ENCODE measurements at places on chromosomes 2 and 18. TPM values are rescaled to one million over a fixed set of nuclear protein-coding genes. Genes with fewer than 3 reads are reported as not detected.

DNA sequence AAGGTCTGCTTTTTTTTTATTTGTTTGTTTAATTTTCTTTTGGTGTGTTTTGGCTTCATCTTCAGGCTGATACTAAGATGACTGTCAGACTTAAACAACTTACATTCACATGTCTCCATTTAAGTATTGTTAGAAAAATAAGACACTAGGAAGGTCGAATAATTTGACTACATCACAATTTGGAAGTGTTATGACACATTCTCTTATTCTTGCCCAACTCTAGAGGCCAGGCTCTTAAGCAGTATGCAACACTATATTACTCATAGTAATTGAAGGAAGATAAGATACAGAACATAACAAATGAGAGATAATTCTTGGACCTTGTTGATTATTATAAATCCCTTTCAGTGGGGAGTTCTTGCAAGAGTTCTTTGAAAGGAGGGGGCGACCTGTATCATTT, 295.3 kb upstream of the COL3A1 start:
- no peak for ATAC-seq

DNA sequence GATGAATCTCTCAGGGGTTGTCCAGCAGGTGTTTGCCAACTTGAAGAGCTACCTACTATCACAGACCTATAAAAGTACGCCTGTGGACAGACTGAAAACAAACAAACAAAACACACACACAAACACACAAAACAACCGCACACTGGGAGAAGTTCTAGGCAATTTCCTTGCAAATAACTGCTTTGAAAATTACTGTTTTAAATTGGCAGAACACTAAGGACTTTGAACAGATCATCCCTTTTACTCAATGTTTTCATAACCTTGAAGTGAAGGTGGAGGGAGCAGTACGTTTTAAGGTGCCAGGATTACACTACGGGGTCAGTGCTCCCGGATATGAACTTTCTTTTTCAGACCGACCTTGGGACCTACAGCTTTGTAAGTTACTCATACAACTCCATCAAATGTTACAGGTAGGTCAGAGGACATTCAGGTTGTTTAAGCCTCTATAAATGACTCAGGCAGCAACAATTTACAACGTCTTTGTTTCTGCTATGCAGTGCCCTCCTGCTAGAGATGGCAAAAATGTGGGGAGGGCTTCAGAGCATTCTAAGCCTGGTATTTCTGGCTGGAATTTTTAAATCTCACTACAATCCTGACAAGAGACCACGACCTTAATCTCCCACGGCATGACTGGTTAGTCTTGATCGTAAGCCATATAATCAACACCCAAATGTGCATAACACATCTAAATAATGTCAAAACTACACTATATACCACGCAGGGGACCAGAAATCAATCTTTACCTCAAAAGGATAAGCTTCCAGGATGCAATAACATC, 1.4 kb upstream of the SLC20A1 start:
- no peak for ATAC-seq

DNA sequence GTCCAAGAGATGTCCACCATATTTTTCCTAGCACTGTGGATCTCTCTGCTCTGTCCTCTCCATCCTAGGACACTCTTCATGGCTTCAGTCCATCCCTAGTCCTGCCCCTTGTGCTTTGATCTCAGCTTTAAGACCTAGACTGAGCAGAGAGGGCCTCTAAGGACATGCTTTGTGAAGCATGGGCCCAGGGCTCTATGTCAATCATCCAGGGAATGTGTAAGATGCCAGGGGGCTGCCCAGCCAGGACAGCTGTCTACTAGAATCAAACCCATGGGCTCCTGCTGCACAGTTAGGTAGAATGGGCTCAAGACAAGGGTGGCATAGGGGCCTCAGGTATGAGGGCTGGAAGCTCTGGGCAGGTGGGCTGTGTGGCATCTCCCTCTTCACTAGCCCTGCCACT, 24.9 kb downstream of the TET3 start:
- ATAC-seq = no peak

DNA sequence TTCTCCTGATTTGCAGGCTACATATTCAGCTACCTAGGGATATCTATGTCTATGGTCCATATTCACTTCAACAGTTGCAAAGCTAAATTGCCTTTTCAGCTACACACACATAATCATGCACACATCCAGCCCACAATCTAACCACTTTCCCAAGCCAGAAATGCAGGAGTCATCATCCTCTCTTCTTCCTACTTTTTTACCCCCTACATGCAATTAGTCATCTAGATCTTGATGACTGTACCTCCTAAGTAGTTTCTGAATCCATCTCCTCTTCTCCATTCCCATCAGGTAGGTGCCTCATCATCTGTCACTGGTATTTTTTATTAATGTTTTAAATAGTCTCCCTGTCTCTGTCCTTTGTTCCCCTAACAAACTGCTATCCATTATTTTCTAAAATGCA, 23.7 kb upstream of the SPRED2 start:
- ATAC-seq = peak; percentile 53

DNA sequence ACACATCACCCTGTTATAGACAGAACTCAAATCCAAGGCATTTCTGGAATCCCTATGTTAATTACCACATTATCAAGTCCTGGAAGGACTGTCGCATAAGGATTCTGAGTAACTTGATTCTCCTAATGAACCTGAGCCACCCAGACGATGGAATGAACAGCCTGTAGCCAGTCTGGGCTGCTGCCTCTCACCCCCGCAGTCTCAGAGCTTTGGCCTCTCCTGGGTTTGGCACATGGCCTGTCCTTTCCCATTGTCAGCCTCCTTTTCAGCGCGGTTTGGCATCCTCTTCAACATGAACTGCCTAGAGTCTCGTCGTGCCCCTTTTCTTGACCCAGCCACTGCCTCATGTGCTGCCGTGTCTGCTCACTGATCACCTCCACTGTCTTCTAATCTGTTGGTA, 147.6 kb downstream of the SLC8A1 start:
- no peak for ATAC-seq

GRCh38 chr2:17470855-17471641, 47.2 kb downstream of the RAD51AP2 start:
- ATAC-seq = no peak

DNA sequence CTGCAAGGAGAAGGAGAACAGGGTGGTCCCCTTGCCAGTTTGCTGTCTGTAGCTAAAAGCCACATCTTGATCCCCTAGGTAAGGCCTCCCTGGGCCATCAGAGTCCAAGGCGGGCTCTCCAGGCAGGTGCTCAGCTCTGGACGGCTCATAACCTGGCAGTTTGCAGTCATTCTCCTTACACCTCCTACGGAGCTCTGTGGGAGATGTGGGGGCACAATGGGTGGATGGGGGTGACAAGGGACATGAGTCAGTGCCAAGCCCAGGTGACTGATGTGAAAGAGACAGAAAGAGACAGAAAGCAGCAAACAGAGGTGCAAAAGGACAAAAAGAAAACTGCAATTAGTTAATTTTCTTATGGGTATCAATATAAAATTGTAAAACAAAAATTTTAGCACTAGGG, 120.6 kb upstream of the ZBTB14 start:
- ATAC-seq = no peak

DNA sequence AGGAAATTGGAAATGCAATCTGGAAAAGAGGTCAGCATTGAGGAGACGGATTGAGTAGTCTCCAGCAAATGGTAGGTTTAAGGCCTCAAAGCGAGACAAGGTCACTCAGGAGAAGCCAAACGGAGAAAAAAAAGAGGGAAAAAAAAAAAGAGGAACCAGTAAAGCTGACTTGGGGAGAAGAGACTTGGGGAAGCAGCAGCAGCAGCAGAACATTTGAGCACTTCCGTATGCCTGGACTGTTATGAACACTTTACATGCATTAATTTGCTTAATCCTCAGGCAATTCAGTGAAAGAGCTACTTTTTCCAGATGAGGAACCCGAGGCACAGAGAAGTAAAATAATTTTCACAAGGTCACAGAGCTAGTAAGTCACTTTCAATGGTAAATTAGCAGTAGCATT, 81.3 kb downstream of the OSBPL6 start:
- ATAC-seq = no peak

- peak; percentile 61 for ATAC-seq
These were observed 918 bp upstream of the NABP1 start for GRCh38 chr2:191676790-191677645.

- no peak for ATAC-seq
These were observed 11.4 kb upstream of the PER2 start for GRCh38 chr2:238299803-238300202.

DNA sequence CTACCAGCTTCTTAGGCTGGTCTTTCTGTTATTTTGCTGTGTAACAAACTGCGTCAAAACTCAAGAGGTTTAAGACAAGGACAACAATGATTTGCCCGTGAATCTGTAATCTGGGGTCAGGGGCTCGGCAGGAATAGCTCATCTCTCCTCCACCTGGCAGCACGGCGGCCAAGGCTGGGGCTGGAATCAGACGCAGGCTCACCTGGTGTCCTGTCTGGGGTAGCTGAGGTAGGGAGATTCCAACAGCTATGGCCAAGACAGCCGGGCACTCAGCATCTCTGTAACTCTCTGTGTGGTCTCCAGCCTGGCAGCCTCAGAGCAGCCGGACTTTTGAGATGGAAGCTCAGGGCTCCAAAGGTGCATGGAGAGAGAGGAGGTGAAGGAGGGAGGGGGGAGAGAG, 42.3 kb downstream of the DNER start:
- ATAC-seq = no peak

DNA sequence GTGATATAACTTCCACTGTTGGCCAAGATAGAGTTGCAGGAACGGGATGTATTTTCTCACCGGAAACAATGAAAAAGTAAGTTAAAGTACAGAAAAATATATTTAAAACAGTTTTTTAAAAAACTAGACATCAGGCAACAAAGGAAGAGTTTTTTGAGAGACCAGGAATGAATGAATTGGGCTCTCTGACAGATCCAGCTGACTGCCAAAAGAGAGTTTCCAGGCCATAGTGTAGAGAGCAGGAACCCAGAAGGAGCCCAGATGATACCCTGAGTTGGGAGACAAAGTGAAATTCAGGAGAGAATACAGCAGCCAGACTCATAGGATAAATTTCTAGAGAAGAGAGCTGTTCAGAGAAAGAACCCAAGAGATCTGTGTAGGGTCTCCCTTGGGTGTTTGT, 362.6 kb upstream of the SMIM21 start:
- no peak for ATAC-seq

DNA sequence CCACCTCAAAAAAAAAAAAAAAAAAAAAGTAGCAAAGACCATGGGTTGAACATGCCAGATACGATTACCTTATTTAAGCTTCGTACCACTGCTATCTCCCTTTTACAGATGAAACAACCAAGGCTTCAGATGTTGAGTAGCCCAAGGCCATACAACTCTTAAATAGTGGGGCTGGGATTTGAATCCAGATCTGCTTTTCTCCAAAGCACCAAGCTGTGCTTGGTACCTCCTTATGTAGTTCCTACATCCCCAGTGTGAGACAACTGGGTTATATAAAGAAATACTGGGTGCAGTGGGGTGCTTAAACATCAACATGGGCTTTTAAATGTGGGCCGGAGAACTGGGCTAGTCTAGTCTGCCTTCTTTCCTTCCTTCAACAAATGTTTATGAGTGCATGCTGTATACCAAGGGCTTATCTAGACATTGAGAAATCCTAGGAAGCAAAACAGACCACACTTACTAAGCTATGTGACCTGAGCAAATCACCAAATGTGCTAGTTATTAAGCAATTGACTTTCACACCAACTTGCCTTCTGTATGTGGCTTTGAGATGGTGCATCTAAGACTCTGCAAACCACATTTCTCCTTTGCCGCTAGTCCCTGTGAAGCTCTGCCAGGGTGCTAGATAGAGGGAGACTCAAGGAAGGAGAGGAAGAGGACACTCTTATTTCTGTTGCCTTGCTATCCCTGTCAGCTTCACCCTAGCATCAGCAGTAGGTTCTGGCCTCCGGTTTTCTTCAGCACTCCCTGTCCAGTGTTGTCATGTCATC, 206.8 kb upstream of the FBXO11 start:
- no peak for ATAC-seq

GRCh38 chr2:141611176-141611571, 519.6 kb downstream of the LRP1B start:
- no peak for ATAC-seq

The SPAG16 gene
- 7.2 TPM for total RNA-seq

The EPB41L3 gene
- 0.09 TPM for total RNA-seq

The SPRED2 gene
- total RNA-seq = 5.6 TPM

The CELF4 gene
- not detected for total RNA-seq

The DSG2 gene
- total RNA-seq = 0.11 TPM

The ATG4B gene
- total RNA-seq = 88.3 TPM

The ELOA2 gene
- not detected for total RNA-seq

The THAP4 gene
- total RNA-seq = 42.5 TPM

The ZRANB3 gene
- 20.0 TPM for total RNA-seq
